Lung microvascular endothelial cell (primary cell): ENCODE measurements at places on chromosomes 16 and 17. TPM values are rescaled to one million over a fixed set of nuclear protein-coding genes. Genes with fewer than 3 reads are reported as not detected.

DNA sequence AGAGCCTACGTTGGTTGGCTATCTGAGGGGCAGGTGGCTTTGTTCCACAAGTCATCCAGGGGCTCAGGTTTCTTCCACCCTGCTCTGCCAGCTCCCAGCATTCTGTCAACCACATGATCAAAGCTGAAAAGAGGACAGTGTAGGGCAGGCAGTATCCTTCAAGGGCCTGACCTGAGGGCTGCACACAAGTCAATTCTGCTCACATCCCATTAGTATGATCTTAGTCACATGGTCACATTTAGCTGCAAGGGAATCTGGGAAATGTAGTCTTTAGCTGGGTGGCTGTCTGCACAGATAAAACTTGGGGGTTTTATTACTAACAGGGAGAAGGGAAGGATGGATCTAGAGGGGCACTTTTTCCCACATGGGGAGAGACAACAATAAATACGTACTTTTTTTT lies 97.3 kb downstream of the SALL1 start:
- DNase-seq = no peak

- DNase-seq = no peak
These were observed 35.8 kb upstream of the TEKT3 start for GRCh38 chr17:15377200-15377599.

DNA sequence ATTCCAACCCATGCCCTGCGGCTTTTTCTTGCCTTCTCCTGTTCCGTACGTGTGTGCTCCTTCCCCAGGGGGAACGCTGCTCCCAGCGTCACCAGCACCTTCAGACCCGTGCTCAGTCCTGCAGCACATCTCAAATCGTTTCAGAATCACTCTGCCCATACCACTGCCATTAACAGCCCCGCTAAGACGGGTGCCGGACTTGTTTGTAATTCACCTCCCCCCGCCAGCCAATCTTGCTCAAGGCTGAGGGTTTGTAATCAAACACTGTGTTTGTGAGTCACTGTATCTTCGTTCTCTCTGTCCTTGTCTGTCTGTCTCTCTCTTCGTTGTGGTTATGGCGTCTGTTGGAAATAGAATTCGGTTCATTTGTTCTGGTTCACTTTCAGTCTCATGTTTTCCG lies 17.3 kb downstream of the CARD14 start:
- no peak for DNase-seq

GRCh38 chr17:10789694-10790271 lies 14.1 kb downstream of the TMEM238L start:
- DNase-seq = peak; percentile 42

DNA sequence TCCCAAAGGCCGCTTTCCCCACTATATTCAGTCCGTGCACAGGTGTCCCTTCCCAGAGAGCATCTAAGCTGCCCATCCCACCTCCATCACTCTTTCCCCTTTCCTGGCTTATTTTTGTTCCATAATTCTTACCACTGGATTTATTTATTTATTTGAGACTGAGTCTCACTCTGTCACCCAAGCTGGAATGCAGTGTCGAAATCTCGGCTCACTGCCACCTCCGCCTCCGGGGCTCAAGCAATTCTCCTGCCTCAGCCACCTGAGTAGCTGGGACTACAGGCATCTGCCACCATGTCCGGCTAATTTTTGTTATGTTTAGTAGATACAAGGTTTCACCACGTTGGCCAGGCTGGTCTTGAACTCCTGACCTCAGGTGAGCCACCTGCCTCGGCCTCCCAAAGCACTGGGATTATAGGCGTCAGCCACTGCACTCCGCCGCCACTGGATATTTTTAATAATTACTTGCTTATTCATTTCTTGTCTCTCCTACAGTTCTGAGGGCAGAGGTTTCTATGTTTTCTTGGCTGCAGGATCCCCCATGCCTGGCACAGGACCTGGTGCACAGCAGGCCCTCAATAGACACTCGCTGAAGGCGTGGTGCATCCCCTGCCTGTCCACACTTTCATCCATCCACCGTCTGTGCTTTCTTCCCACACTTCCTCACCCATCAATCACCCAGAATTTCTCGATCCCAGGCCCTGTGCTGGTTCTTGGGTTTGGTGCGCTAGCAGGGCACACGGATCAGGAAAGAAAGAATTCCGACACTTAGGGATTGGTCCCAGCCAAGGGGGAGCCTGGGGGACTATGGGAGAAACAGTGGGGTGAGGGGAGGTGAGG lies 9.9 kb upstream of the ADGRG1 start:
- no peak for DNase-seq

DNA sequence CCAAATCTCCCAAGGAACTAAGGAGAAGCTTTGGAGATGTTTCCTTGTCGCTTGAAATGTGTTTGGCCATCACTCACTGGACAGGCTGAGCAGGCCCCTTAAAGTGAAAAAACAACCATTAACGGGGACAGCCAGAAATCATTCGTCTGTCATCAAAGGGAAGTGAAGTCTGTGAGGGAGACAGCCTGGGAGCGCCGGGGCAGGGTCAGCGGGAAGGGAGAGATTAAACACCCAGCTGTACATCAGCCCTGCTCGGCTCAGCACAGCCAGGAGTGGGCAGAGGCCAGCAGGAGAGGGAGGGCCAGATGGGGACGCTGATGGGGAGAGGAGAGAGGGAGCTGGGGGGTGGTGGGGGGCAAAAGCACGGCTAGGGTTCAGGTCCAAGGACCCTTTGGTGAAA lies 105.1 kb downstream of the SDK2 start:
- DNase-seq = no peak

DNA sequence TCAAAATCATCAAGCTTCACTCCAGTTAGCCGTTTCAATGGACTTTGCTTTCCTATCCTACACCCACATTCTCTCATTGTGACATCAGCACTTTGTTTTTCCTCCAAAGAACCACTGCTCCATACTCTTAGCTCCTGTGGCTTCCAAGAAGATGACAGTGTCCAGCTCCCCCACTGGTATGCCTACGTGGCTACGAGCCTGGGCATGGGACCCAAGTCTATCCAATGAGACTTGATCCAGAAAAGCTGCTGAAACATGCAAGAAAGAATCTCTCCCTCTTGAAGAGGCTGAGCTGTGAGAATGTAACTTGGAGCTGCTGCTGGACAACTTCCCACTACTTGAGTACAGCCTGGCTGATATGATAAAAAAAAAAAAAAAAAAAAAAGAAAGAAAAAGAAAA lies 9.4 kb downstream of the TOX3 start:
- no peak for DNase-seq

GRCh38 chr17:83099086-83099555 lies 19.7 kb downstream of the METRNL start:
- DNase-seq = no peak

GRCh38 chr17:38892083-38892482 lies 22.2 kb downstream of the LASP1 start:
- DNase-seq = no peak

DNA sequence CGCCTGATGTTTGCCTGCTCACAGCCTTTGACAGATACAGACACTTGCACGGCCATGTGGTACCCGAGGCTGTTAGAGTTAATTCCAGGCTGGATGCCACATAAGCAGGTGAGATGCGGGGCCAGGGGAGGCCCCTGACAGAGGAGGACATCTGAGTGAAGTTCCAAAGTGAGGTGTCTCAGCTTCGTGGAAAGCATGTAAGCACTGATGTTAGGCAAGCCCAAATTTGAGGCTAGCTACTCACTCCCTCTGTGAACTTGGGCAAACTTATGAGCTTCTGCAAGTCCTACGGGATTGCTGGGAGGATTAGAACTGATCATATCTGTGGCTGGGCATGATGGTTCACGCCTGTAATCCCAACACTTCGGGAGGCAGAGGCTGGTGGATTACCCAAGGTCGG lies 39.3 kb upstream of the MARCHF10 start:
- DNase-seq = no peak

DNA sequence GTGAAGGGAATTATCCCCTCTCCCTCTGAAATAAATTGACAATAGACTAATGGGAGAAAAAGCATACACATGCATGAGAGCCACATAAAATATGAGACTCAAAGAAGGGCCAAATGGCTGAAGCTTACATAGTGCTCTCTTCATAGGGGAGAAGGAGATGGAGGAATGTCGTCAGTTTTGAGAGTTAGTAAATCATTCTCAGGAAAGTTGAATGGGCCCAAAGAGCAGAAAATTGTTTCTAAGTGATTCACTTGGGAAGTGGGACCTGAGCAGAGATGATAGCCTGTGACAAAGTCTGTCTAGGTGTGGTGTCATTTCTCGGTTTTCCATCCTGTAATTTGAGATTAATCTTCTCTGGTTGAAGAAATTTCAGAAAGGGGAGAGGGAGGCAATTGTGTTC lies 35.0 kb downstream of the BCAS3 start:
- DNase-seq = no peak

The ATP2A3 gene
- under 0.01 TPM in 2 replicates for total RNA-seq
